Inflammatory macrophage treated with lipopolysaccharide for 1 hour (primary cell): ENCODE measurements at places on chromosomes 12 and 14.

DNA sequence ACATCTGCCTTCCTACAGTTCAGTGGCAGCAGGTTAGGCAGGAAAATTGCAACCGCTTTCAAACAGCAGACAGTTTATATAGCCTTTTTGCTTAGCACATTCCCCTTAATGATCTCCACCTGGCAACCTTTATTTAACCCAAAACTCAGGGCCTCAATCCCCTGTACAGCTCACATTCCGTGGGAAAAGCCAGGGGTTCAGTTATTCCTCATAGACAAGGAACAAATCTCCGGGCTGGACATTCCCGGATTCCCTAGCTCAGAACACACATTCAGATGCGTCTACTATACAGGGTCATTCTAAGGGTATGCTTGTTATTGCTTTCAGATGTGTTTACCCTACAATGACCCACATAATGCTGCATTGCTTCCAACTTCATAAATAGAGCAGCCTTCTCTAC, 73.8 kb upstream of the DCN start:
- DNase-seq: no peak

GRCh38 chr12:45232756-45233372, 17.0 kb downstream of the ANO6 start:
- DNase-seq: peak; percentile 83

- DNase-seq: no peak
These were observed 211.0 kb downstream of the PIK3C2G start for GRCh38 chr12:18472304-18472703.

GRCh38 chr12:123757561-123757960, 4.5 kb upstream of the DNAH10 start:
- no peak for DNase-seq

DNA sequence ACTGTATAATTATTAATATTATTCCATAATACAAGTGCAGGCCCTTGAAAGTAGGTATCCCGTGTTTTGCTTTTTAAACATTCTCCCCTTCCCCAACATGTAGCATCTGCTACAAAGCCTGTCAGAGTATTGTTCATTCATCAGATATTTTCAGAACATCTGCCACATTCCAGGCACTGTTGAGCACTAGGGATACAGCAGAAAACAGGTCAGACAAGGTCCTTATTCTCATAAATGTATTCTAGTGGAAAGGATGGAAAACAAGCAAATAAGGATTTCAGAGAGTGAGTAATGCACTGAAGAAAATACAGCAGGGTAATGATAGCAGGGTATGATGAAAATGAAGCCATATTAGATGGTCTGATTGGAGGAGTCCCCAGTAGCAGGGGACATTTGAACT, 3.8 kb downstream of the ERP29 start:
- DNase-seq: no peak
